Activated T-cell treated with anti-CD3 and anti-CD28 coated beads, Interleukin-2, amount 50 U/mL, for 72 hours (primary cell): ENCODE measurements at places on chromosomes 6 and 20.

- DNase-seq = no peak
Measured at GRCh38 chr20:6265204-6265904, 142.5 kb upstream of the FERMT1 start.

DNA sequence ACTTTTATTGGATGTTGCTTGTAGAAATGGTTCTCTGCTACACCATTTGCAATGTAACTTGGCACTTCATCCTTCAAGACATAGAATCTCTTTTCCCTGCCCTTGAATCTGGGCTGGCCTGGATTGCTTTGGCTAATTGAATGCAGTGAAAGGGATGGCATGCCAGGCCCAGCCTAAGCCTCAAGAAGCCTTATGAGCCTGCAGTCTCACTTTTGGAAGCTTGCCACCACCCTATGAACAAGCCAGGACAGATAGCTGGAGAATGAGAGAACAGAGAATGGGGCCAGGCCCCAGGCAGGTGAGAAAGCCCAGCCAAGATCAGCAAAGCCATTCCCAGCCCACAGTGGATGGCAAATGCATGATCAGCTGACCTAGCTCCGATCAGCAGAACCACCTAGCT lies 350.7 kb upstream of the RNF24 start:
- DNase-seq = no peak

GRCh38 chr20:13684566-13685222 lies 46.0 kb upstream of the TASP1 start:
- DNase-seq = no peak

- no peak for DNase-seq
Measured at GRCh38 chr6:154824076-154824475, 90.9 kb downstream of the SCAF8 start.

GRCh38 chr20:45456632-45457031 lies 12.9 kb upstream of the WFDC2 start:
- DNase-seq = peak; percentile 52

DNA sequence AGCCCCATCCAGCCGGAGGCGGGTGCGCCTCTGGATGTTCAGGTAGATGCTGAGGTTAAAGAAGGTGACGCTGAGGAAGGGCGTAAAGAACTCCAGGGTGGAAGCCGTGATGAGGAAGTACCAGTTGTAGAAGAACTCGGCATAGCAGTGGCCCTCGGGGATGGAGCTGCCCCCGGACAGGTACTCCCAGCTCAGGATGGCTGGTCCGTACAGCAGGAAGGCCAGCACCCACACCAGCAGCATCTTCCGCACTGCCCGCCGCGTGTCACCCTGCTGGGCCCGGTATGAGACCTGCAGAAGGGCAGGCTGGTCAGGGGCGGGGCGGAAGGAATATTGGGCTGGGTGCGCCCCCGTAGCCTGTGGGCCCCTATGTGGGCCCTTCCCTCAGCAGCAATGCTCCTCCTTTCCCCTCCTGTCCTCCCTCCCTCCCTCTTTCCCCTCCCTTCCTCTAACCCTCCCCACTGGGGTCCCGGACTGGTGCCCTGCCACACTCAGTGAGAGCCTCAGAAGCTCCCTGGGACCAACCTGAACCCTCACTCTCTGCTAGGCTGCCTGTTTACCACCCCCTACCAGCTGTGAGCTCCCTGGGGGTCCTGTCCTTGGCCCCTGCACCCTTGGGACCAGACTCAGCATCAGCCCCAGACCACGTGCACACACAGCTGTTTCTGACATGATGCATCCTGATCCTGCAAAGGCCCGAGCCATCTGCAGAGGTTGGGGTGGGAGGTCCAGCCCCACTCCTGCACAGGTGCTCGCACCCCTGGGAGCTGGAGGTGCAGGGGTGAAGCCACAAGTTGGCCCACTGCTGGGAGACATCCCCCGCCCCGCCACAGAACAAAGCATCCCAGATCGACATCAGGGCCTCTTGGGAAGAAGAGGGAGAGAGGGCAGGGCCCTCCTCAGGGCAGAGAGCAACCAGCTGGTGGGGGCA lies 3.2 kb downstream of the HRH3 start:
- DNase-seq = no peak

DNA sequence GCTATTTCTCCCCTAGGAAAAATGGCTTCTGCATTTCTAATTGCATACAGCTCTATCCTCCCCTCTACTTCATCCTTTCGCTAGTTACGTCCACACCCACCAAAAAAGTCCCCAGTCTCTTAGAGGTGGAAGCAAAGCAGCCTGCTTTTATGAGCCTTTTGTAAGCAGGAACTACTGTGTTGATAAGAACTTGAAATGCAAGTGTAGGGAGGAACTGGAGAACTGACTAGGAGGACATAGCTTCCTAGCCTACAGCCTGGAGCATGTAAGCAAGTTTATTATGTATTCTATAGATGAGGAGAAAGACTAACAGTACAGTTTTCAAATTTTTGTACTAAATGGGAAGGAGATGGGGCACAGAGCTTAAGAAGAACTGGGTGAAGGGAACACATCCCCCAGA lies 10.3 kb downstream of the ARHGAP18 start:
- no peak for DNase-seq

DNA sequence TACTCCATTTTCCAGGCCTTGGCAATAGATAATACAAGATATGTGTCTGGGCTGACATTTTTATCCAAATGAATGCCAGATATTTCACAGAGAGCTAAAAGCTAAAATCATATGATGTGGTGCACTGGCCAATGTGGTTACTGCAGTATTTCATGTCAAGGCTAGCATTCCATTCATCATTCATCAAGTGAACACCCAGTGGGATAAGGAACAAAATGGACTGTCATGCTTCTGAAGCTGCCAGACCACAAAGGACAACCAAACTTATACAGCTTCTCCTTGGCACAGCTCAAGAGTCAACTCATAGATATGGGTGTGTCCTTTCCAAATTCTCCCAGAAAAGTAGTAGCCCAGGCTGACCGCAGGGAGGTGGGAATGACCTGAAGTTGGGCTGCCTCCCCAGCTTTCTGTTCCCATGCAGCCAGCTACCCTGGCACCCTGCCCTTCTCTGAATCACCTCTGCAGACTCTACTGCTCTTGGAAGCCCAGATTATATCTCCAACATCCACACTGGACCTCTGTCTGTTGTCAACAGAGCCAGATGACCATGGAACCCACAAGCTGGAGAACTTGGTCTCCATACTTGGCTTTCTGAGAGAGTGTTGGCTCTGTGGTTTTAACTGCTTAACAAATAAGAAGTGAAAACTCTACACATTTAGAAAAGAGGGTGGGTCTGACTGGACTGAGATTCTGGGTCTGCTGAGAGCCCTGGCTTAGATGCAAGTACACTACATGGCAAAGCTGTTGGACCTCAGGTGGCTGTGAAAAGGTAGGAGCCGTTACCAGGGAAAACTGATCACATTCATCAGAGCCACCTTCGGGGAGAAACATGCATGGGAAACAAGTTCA lies 122.8 kb downstream of the ALDH8A1 start:
- DNase-seq = no peak

GRCh38 chr6:48894469-48894868 lies 568.6 kb downstream of the MMUT start:
- DNase-seq = no peak

DNA sequence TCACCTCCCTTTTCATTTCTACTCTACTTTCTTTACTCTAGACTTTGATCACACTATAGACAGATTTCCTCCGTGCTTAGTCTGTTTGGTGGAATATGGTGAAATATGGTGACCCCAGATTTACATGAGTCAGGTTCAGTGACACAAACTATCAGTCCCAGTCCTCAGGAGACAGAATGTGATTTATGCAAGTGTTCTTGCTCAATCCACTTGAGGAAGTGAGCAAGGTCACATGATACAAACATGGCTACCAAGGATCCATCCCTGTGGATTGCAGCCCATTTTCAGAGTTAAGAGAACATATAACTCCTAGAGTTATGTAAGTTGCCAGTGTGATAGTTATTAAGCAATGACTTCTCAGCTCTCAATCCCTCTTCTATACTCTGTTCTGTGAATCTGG lies 23.7 kb upstream of the TSHZ2 start:
- no peak for DNase-seq

GRCh38 chr6:27096834-27097511 lies 150.5 kb upstream of the PRSS16 start:
- peak; percentile 34 for DNase-seq

DNA sequence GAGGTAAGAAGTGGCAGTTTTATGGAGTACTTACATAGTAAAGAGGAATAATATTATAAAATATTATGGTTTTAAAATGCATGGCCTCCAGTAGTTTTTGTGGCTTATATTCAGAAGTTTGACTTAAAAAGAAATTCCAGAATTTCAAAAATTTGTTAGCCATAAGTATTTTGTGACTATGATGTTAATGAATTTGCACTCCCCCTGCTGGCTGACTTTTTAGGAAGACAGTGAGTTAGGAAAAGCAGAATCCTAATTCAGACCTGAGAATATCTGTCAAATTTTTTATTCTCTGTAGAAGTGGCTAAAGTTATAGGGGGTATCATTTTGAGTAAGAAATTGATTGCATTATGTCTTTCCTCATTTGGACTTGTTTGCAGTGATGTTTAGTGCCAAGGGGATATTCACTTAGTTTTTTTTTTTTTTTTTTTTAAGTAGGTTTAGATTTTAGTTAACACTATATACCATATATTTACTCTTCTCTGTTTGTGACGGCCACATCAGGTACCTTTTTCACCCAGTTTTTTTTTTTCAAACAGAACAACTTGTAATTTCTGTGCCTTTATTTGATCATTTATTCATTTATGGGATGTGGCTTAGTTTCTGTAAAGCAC lies 40.8 kb downstream of the ZFAND3 start:
- peak; percentile 12 for DNase-seq
